Activated T-cell treated with anti-CD3 and anti-CD28 coated beads, Interleukin-2, amount 50 U/mL, for 4 hours (primary cell): ENCODE measurements at places on chromosomes 2 and 18.
A peak's percentile ranks its signal among the peaks of the same experiment; 100 is the strongest.

DNA sequence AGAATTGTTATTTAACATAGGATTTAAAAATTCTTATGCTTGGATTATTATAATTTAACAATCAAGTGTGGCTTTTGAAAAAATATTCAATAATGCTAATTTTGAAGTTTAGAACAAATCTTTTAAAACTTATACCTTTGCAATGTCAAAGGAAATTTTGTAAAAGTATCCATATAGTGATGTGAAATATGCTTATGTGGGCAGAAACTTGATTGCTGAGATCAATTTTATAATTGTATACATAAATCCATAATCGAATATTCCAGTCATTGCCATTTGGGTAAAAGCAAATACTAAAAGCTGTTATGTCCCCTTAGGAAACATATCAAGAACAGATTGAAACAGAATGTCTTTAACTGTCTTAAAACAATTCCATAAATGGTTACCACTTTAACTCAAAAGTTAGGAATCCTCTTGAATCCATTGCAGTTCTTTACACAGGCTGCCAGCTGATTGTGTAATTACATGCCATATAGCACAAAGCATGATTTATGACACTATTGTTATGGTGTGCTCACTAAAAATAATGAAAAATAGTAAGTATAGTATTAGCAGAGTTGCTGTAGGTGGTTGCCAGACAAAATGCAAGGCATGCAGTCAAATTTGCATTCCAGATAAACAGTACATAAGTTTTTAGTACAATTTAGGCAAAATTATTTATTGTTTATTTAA is 24.2 kb downstream of the PLCL1 start:
- DNase-seq = no peak

DNA sequence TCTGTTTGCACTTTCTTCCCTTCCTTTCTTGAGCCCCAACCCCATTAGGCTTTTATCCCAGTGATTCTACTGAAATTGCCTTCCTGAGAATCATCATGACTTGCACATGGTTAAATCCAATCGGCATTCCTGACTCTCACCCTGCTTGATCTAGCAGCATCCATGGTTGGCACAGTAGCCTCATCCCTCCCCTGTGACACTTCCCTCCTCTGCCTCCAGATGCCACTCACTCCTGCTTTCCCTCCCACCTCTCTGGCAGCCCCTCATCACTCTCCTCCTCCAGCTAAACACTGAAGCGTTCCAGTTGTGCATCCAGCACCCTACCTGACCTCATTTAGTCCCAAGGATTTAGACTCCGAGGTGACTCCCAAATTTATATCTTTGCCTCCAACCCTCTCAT is 114.7 kb downstream of the GALNT14 start:
- DNase-seq = no peak

- no peak for DNase-seq
These were observed 56.7 kb upstream of the FAM98A start for GRCh38 chr2:33655626-33656320.

DNA sequence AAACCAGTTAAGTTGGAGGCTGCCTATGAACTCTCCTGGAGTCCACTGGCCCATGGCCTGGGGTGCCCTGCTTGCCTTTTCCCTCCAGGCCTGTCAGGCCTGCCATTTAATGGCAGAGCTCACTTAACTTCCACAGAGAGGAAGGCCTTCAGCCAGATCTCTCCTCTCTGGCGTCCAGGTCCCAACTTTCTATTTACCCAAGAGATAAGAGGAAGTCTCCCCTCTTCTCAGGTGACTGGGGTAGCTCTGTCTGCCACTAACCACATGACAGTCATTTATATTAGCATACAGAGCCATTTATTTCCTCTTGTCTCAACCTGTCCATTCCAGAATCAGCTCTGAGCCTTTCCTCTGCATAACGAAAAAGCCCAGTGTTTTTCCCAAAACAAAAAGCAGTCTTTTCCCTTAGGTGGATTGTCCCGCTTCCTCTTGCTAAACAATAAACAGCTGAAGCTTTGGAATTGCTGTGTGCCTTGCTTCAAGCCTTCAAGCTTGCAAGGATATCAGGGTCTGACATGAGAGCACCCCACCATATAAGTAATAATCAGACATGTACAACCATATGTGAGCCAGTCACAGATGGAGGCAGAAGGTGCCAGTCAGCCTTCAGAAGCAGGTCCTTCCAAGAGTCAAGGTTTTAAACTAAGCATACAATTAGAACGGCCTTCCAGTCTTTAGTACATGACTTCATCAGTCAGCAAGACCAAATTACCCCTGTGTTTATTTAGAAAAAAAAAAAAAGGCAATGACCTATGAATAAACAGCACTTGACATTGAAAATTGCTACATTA is 71.2 kb upstream of the STPG4 start:
- DNase-seq = no peak

GRCh38 chr2:202375033-202375608 is 1.0 kb upstream of the BMPR2 start:
- DNase-seq = peak; percentile 37

GRCh38 chr2:160689441-160689840 is 195.8 kb upstream of the RBMS1 start:
- DNase-seq = no peak

DNA sequence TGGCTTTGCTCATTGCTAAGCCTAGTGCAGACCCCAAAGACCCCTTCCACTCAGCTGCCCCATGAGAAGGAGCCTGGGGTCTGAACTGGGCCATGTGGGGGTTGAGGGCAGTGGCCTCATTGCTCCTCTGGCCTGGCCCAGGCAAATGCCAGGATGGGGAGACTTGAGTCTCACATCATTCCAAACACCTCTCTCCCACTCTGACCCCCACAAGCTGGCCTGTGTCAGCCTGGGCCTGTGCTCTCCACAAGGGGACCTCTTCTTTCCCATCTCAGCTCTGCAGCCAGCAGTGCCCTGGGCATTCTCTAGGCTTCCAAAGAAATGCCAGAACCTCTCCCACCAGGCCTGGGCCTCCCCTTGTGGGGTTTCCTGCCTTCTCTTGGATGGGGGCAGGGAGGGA is 45.8 kb upstream of the OTOF start:
- DNase-seq = no peak

GRCh38 chr2:168552450-168552856 is 96.4 kb downstream of the CERS6 start:
- DNase-seq = no peak

DNA sequence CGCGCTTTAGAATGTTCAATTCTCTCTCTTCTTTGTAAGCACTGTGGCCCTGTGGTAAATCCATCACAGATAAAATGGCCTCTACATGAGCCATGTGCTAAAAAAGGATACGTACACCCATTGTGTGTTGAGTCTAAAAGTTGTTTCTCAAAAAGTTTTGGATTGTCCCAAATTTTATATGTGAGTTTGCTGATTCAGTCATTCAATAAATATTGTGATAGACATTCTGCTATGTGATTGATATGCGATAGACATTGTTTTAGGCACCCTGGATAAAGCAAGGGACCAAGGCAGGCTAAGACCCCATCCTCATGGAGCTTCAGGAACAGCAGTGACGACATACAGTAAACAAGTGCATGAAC is 53.5 kb downstream of the E2F6 start:
- no peak for DNase-seq

GRCh38 chr2:73827660-73828388 is 937 bp upstream of the STAMBP start:
- no peak for DNase-seq

- DNase-seq = no peak
These were observed 43.5 kb downstream of the KIF5C start for GRCh38 chr2:148918554-148918953.

DNA sequence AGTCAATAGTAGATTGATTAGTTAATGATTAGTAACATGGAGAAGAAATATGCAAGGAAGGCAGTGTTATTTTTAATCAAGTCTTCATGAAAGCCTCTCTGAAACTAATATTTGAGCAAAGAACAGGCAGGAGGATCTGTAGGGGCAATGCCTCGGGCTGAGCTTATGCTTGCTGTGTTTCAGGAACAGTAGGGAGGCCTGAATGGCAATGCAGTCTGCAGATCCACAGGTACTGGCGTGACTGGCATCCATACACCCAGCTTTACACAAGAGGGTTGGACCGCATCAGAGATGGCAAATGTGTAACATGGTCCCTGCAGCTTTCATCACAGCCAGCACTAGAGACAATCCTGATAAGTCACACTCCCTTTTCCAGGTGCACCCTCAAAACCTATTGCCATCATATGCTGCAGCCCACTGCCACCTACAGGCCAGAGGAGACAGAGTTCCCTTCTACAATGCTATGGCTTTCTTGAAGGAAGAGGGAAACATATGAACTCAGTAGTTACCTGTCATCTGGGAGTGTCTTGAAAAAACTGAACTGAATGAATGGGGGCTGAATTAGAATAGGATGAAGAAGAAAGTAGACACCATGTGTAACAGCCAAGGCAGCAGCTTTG is 582.4 kb upstream of the RAB6C start:
- DNase-seq = no peak

- DNase-seq = peak; percentile 81
These were observed 96.0 kb upstream of the TTC39C start for GRCh38 chr18:23918395-23919032.

GRCh38 chr2:37776487-37776886 is 105.0 kb upstream of the CDC42EP3 start:
- no peak for DNase-seq

DNA sequence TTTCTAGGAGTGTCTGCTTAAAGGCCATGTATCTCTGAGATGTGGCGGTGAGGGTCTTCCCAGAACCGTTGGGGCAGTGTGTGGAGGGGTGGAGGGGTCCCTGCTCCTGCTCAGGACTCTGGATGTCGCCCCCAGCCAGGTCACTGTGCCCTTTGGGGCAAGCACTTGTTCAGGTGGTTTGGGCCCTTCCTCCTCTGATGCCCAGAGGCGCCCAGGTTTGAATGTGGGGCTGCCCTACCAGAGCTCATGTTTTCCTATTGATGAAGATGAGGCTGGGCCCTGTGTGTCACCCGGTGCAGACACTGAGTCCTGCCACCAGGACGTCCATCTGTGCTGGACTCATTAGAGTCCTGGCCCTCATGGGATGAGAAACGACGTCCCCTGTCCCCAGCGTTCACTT is 14.3 kb upstream of the PER2 start:
- DNase-seq = no peak

- no peak for DNase-seq
These were observed 2.2 kb upstream of the ZNF407 start for GRCh38 chr18:74595431-74595830.

DNA sequence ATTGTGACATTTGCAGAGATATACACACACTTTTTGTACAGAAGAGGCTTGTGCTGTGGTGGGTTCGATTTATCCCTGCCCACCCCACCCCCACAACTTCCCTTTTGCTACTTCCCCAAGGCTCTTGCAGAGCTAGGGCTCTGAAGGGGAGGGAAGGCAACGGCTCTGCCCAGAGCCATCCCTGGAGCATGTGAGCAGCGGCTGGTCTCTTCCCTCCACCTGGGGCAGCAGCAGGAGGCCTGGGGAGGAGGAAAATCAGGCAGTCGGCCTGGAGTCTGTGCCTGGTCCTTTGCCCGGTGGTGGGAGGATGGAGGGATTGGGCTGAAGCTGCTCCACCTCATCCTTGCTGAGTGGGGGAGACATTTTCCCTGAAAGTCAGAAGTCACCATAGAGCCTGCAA is 40.0 kb downstream of the STEAP3 start:
- no peak for DNase-seq

DNA sequence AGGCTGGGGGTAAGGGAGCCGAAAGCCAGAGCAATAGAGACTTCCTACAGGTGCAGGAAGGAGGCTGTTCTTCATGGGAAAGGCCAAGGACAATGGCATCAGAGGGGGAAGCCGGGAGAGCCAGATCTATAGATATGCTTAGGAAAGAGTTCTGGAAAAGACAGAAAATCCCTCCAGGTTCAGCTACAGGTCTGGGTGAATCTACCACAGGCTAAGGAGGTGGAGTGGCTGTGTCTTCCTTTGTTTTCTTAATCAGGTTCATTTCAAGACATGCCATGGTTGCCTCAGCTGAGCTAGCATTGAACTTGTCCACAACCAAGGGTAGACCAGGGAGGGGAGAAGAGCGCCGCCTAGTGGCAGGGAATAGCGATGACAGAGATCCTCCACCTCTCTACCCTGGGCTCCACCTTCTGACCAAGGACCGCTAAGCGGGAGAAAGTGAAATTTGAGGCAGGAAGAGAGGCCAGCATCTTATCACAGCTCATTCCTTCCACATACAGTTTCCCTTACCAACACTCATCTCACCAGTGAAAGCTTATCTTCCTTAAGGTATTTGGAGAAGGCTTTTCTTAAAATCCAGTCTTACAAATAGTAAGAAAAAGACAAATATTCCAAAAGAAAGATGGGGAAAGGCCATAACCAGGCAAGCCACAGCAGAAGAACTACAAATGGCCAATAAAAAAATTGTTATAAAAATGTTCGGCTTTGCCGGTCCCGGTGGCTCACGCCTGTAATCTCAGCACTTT is 74.2 kb downstream of the VIT start:
- peak; percentile 7 for DNase-seq

GRCh38 chr2:217248312-217248935 is 388.6 kb upstream of the TNP1 start:
- no peak for DNase-seq

GRCh38 chr2:235458839-235459273 is 35.0 kb upstream of the AGAP1 start:
- DNase-seq = no peak

GRCh38 chr2:19684516-19684915 is 217.3 kb downstream of the TTC32 start:
- no peak for DNase-seq

GRCh38 chr2:16093639-16094529 is 153.5 kb downstream of the MYCN start:
- DNase-seq = no peak

DNA sequence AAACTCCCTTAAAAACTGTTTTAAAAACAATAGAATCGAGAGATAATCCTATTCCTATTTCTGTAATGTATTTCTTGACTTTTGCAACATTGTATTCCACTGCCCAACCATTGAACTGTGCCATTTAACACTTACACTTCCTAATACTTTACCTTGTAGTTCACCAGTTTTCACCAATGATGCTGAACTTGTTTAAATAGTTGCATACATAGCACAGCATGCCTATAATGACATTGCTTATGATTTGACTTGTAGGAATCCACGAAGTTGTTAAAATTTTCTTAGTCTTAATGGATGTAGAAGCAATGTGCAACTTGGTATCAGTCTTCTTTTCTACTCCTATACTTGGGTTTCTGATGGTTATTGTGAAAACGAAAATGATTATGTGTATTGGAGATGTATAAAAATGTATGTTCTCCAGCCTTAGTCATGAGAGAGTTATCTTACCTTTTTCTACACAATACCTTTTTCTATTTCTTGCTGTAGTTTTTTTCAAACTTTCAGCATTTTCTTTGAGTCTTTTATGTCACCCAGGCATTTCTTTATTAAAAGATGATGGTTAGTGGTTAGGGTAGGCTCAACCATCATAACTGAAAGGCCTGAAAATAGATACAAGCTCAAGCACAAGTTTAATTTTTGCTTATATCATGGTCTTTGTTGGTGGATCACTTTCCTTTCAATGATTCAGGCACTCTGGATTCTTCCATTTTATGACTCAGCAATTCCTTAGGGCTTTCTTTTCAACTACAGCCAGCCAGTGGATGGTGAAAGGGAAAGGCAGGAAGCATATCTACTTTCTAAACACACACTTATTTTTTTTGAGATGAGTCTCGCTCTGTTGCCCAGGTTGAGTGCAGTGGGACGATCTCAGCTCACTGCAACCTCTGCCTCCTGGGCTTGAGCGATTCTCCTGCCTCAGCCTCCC is 9.4 kb downstream of the GPD2 start:
- DNase-seq = no peak

GRCh38 chr2:65027616-65028244 is 28.5 kb upstream of the CEP68 start:
- DNase-seq = no peak

- no peak for DNase-seq
These were observed 83.0 kb upstream of the CHRNA1 start for GRCh38 chr2:174846941-174847938.

- DNase-seq = no peak
These were observed 172.0 kb downstream of the SLC4A10 start for GRCh38 chr2:161796192-161796591.
